ENCODE measurements at places on chromosomes 2 and 18.

- DNase-seq: no peak
These were observed 860.0 kb downstream of the CPS1 start for GRCh38 chr2:211416373-211416772.

- no peak for DNase-seq
These were observed 246.9 kb downstream of the IRS1 start for GRCh38 chr2:226552571-226553285.

DNA sequence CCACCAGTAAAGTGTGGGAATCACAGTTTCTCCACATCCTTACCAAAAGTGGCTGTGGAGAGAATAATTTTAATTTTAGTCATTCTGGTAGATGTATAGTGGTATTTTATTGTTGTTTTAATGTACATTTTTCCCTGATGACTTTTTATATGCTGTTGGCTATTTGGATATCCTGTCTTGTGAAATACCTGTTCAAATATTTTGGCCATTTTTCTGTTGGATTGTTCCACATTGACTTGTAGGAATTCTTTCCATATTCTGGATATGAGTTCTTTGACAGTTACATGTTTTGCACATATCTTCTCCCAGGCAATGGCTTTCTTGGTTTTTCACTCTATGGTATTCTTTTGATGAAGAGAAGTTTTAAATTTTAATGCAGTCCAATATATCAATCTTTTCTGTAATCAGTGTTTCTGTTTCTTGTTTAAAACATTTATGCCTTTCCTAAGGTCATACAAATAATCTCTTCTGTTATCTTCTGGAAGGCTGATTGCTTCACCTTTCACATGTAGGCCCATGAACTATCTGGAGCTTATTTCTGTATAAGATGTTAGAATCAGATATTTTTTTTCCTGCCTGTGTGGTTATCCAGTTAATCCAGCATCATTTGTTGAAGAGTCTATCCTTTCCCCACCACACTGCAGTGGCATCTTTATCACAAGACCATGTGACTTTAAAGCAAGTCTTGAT, 19.0 kb downstream of the AFTPH start:
- DNase-seq: no peak

- DNase-seq: no peak
These were observed 71.3 kb downstream of the FASTKD2 start for GRCh38 chr2:206836722-206837121.

GRCh38 chr2:122003196-122003940, 247.9 kb downstream of the TSN start:
- DNase-seq: no peak

DNA sequence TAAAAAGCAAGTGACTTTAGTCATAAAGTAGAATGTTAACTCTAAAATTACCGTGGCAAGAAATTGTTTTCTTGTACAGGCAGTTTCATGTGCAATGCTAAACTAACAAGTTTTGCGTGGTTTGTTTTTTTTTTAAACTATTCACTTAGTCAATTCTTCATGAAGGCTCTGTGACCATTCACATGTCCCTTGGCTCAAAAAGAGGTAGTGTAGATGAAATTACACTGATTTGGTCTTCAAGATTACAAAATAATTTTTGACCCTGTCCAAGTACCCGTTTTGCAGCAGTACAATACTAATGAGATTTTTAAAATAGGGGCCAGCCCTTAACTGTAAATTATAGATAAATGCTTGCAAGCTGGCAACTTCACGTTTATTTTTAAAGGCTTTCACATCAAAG, 1.3 kb downstream of the TMEM131 start:
- no peak for DNase-seq

- DNase-seq: no peak
These were observed 75.9 kb upstream of the CAB39 start for GRCh38 chr2:230636684-230637271.

GRCh38 chr2:17851731-17852585, 26.5 kb upstream of the KCNS3 start:
- no peak for DNase-seq

- no peak for DNase-seq
These were observed 133.2 kb downstream of the ACKR3 start for GRCh38 chr2:236702657-236703372.

- DNase-seq: no peak
These were observed 16.7 kb downstream of the ZCCHC2 start for GRCh38 chr18:62539284-62540165.

GRCh38 chr2:205612636-205613035, 69.7 kb upstream of the NRP2 start:
- no peak for DNase-seq

DNA sequence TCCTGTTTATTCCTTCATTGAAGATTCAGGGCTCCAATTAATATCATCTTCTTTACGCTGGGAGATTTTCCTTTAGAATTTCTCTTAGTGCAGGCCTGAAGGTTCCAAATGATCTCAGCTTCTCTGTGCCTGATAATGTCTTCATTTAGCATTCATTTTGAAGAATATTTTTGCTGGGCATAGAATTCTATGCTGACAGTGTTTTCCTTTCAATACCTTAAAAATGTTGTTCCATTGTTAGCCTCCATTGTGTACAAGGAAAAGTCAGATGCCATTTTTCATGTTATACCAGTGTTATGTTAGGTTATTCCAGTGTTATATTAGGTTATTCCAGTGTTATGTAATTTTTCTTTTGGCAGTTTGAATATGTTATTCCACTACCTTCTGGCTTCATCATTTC, 14.9 kb upstream of the OR6B3 start:
- no peak for DNase-seq

DNA sequence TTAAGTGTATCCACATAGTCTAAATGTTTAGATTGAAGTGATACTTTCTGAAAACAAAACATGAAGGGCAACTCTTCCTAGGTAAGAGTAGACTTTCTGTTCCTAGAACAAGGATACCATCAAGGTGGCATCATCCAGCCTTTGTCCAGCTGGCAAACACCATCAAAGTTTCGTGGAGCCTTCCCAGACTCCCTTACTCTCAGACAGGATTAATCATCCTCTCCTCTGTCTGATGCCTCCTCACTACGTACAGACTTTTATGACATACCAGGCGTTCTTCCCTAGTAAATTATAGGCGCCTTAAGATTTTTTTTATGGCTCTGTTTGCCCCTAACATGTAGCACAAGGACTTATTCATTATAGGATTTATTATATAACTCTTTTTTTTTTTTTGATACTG, 29.4 kb upstream of the ASNSD1 start:
- no peak for DNase-seq

DNA sequence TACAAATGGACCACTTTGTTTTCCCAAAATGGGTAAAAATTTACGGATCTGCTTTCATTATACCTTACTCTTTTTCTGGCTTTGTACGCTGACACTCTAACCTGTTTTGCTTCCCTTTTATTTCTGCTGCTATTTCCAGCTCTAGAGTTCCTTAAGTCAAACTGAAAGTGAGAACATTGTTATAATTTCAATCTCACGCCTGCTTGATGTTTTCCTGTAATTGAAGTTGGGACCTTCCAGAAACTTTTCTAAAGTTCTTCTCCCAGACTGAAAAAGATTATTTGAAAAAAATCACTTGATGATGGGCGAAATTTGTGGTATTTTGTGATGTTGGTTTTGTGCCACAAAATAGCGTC, 1.8 kb downstream of the GLS start:
- no peak for DNase-seq

DNA sequence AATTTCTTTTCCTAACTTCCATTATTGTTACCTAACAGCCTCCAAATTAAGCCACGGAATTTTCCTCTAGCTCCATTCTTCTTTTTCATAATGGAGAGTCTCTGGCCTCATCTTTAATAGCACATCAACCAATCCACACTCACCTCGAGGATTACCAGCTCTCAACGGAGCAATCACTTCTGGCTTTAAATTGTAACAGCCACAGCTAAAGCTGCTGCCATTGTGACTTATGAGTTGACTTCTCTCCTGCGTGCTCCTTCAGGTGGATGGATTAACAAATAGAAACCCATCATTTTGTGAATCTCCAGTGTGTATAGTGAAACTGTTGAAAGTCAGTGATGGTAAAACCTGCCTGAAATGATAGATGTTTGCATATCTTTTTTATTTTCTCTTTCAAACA, 24.9 kb upstream of the SLC5A7 start:
- no peak for DNase-seq

GRCh38 chr2:201952187-201952586, 81.5 kb upstream of the FZD7 start:
- DNase-seq: no peak

DNA sequence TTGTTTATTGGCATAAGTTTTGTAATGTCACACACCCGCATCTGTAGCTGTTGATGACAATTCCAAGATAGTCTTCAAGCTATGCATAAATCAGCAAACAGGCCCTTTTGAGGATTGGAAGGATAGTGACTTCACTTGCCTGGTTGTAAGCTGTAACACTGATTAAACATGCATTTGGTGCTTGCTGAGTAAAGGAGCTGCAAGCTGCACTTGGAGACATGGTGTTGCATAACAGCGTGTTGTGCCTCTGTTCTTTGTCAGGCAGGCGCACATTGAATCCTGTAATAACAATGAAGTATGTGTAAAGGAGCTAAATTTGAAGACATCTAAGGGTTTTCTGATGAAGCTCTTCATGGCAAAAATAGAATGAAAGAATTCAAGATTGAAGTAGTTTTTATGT, 68.7 kb upstream of the TTC27 start:
- no peak for DNase-seq

- DNase-seq: no peak
These were observed 82.1 kb downstream of the ZBTB7C start for GRCh38 chr18:48326901-48327675.

DNA sequence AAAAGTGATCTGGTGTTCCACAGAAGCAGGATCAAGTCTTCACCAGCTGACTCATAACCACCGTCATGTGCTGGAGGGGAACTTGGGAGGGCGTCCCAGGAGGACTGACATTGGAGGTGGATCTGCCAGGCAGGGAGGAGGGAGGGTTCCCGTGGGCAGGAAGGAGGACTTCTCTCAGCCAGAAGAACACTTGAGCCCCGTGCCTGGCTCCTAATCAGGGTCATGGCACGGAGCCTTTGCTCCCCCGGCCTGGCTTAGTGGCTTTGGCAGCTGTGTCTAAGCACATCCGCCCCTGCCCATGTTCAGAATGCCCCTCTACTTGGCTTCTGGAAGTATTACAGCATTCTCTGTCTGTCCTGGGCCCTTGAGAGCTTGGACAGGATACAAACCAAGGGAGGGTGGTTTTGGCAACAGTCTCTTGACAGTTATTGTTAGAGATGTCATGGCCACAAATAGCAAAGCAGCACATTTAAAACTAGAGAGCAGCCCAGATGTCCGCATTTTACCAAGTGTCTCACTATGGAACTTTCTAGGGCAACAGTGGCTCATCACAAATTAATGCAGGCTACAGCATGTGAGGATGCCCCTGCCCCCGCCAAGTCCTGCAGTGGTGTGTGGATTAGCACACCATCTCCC, 11.5 kb downstream of the PPP1R7 start:
- DNase-seq: no peak

GRCh38 chr2:83168377-83168776, 1290.7 kb downstream of the SUCLG1 start:
- no peak for DNase-seq

Data from HuH-7.5 (cell line).